Effector memory CD4-positive, alpha-beta T cell (primary cell): ENCODE measurements at places on chromosomes 7 and 10.

- DNase-seq = no peak
These were observed 26.5 kb upstream of the CHST15 start for GRCh38 chr10:124119946-124120345.

GRCh38 chr10:122280156-122280555 lies 9.1 kb downstream of the BTBD16 start:
- DNase-seq = no peak

DNA sequence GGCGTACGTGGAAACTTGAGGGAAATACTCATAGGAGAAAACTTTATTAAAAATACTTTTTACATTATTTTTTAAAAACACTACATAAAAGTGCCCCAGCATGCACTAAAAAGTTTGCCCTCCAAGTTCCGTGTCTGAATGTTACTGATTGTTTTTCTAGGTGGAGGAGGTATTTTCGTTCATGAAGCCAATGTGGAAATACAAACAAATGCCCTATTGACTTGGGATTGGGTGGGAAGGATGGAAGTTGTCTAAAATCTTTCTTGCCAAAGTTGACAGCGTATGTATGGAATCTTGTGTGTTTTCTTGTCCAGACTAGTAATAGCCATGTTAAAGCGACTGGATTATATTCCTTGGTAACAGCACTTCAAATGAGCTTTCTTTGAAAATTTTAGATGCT lies 1.2 kb downstream of the PROSER2 start:
- DNase-seq = no peak

DNA sequence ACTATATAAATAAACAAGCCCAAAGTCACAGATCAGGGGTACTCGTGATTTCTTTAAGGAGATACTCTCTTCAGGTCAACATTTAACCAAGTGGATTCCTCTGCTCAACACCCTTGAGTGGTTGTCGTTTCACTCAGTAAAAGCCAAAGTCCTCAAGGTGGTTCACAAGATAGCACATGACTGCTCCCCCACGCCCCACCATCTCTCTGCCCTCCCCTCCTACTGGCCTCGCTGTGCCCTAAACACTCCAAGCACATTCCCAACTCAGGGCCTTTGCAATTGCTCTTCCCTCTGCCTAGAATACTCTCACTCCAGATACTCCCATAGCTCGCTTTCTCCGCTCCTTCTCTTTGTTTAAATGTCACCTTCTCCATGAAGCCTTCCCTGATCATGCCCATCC lies 72.1 kb upstream of the FHIP2A start:
- DNase-seq = no peak

GRCh38 chr10:69048103-69048502 lies 39.8 kb upstream of the SRGN start:
- no peak for DNase-seq

DNA sequence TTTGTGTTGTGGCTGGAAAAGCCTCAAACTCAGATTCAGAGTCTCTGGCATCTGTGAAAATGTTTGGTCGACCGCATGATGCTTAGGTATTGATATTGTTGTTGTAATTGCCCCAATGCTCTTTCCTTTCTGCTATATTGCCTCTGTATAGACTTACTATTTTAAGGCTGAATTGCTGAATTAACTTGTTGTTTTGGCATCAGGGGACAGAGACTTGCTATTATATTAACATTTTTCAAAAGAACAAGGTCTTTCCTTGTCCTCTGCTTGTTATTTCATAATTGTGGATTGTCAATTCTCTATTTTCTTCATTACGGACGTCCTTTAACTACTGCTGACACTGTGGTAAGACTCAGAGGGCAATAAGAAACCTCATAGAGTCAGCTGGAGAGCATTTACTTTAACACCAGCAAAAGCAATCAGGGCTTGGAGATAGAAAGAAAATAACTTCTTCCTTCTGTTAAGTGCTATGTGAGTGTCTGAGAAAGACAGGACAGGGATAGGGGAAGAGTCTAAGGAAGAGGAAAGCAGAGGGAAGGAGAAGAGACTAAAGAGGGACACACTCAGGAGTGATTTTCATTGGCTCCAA lies 17.6 kb downstream of the CPED1 start:
- no peak for DNase-seq

DNA sequence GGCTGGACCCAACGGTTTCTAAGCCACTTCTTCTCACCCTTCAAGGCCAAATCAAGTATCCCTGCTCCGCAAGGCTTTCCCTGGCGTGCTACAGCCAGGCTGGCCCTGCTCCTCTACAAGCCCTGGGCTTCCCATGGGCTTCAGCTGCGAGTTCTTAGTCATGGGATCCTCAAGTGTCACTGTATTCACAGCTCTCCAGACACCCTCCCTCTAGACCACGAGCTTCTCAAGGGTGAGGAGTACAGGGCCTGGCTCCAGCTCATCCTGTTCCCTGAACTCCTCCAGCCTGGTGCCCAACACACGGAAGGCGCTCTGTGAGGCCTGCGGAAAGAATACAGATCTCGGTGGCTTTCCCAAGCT lies 38.8 kb downstream of the FAM53B start:
- DNase-seq = no peak

DNA sequence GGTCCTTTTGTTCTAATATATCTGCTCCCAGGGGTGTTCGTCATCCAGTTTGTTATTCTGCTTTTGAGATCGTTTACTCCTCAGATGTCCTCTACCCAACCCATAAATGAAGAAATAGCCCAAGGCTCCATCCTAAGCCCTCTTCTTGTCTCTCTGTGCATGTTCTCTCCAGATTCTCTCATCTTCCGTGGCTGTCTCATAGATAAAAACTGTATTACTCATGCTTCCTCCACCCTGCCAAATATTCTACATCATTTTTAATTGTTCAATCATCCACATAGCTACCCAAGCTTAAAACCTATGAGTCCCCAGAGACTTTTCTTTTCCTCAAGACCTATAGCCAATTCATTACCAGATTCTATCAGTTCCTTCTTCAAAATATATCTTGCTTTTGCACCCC lies 44.9 kb downstream of the CAV1 start:
- DNase-seq = no peak

- no peak for DNase-seq
These were observed 62.8 kb upstream of the PRKCQ start for GRCh38 chr10:6642876-6643275.

DNA sequence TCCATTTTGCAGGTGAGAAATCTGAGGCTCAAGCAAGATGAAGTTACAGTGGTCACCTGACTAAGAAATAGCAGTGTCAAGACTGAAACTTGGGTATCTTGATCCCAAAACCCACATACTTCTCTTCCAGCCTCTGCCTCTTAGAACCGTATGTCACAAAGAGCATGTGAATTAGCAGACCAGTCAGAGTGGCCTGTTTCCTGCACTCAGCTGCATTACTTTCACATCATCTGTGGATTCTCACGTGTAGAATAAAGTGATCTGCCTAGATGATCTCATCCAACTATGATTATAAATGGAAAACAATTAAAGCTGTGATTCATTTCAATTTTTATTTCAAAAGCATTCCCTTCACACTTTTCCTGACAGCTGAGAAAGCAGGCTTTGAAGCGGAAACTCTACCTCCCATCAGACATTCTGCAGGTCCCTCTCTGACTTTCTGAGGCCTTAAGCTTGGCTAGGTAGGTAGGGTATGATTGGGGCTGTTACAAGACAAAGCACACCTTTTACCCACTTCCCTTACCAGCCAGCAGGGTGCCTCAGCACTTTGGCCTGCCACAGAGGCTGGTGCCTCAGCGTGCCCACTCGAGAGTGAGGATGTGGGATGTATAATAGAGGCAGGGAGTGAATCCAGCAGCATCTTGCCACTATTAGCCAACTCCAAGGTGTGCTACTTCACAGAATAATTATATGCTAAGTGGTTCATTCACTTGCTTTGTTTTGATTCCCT lies 70.2 kb upstream of the PDE1C start:
- DNase-seq = no peak

- DNase-seq = no peak
These were observed 268.6 kb downstream of the HGF start for GRCh38 chr7:81501220-81501619.

DNA sequence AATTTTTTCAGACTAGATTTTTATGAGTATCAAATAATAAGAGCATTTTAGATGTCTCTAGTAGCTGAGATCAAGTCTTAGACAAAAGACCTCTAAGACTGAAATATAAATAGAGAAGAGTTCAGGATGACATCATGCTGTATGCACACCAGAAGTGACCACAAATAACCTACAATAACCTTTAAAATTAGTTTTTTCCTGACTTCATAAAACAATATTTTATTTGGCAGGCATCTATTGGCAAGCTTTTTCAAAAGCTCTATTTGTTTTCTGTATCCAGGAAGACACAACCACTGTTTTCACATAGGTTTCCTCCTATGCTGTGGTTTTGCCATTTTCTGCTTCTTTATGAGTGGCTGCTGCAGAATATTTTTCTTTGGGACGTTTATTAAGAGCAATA lies 359.1 kb downstream of the CRPPA start:
- DNase-seq = no peak

DNA sequence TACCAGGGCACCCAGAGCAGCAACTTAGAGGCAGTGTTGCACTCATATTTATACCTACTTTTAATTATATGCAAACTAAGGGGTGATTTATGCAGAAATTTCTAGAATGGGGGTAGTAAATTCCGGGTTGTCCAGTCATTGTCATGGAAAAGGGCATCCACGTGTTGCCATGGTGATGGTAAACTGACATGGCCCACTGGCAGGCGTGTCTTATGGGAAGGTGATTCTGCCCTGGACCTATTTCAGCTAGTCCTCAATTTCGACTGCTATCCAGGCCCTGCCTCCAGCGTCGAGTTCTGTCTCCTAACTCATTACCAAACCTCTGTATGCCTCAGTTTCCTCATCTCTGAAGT lies 12.8 kb downstream of the SNX8 start:
- no peak for DNase-seq

DNA sequence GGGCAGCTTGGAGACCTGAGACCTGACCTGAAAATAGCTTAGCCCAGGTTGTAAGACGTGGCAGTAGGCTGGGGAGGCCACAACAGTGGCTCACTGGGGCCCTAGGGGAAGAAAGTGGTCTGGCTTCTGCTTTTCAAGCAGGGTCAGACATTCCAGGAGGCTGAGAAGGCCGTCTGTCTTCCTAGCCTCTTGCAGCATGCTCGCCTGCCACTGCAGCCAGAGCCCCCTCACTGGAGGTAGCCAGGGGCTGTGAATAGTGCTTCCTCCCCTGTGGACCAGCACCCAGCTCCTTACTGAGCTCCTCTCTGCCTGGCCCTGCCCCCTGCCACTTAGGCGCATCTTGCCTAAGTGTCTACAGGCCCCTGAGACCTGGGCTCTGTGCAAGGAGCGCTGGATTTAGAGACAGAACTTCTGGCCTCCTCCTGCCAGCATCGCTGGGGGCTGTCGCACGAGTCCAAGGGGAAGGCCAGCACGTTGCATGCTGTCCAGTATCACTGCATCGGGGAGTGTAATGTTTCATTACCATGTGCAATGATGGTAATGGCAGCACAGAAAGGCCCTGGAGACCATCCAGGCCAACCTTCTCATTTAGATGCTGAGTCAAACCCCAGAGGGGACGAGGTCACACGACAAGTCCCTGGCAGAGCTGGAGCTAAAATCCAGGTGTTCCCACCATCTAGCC lies 12.7 kb downstream of the ZMIZ1 start:
- DNase-seq = no peak

GRCh38 chr10:71209731-71210541 lies 2.4 kb upstream of the UNC5B start:
- no peak for DNase-seq

GRCh38 chr7:137909042-137909441 lies 62.3 kb upstream of the DGKI start:
- no peak for DNase-seq

- DNase-seq = no peak
These were observed 110.4 kb downstream of the NRCAM start for GRCh38 chr7:108345710-108346336.

DNA sequence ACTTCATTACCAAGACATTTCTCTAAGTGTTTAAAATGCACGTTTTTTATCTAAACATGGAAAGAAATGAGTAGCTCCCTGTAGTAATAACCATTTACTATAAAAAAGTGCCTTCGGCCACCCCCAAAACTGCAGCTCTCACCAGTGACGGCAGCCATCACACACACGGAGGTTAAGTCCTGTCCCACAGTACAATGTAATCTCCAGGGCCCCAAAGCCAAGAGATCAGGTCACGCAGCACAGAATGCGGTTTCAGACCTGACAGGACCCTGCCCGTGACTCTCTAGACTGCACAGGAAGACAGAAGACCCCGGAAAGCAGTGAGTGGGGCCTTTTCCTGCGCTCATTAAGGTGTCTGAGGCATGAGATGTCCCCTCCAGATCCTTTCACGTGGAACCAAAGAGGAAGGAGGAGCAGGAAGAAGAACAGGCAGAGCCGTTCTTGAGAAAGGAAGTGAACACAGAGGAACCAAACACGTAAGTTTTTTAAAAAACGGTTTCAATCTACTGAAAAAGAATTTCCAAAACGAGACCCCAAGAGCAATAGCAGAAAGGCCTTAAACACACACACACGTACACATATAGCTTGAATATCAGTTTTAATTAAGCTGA lies 125.7 kb downstream of the ZMYND11 start:
- no peak for DNase-seq

DNA sequence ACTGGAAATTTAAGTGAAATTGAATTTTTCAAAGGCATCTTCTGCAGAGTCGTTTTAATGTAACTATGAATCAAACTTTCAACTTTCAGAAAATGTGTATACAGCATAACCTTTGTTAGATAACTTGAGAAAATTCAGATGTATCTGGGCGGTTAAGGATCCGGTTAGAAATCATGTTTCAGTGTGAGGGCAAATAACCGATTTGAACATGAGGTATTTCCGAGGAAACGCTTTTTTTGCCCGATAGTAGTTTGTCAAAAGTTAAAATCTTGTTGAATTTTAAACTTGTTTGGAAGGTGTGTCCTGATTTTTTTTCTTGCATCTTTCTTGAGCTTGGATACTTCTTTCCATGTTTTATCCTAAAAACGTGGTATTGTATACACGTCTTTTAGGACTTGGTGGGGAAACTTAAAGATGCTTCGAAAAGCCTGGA lies 1.3 kb upstream of the BMI1 start:
- no peak for DNase-seq

DNA sequence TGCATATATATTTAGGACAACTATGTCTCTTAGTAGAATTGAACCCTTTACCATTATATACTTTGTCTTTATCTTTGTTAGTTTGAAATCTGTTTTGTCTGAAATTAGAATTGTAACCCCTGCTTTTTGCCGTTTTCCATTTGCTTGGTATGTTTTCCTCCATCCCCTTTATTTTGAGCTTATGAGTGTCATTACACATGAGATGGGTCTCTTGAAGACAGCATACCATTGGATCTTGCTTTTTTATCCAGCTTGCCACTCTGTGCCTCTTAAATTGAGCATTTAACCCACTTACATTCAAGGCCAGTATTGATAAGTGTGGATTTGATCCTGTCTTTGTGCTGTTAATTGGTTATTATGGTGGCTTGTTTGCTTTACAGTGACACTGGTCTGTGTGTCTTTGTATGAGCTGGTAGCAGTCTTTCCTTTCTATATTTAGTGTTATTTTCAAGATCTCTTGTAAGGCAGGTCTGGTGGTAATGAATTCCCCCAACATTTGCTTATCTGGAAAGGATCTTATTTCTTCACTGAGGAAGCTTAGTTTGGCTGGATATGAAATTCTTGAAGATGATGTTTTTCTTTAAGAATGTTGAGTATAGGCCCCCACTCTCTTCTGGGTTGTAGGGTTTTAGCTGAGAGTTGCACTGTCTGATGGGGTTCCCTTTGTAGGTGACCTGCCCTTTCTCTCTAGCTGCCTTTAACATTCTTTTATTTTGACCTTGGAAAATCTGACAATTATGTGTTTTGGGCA lies 149.5 kb downstream of the AHR start:
- DNase-seq = no peak

- DNase-seq = no peak
These were observed 90.0 kb upstream of the STK17A start for GRCh38 chr7:43492896-43493295.
